ENCODE measurements at places on chromosomes 2 and 18.

GRCh38 chr18:79518028-79518682 is 122.4 kb downstream of the NFATC1 start:
- no peak for DNase-seq

DNA sequence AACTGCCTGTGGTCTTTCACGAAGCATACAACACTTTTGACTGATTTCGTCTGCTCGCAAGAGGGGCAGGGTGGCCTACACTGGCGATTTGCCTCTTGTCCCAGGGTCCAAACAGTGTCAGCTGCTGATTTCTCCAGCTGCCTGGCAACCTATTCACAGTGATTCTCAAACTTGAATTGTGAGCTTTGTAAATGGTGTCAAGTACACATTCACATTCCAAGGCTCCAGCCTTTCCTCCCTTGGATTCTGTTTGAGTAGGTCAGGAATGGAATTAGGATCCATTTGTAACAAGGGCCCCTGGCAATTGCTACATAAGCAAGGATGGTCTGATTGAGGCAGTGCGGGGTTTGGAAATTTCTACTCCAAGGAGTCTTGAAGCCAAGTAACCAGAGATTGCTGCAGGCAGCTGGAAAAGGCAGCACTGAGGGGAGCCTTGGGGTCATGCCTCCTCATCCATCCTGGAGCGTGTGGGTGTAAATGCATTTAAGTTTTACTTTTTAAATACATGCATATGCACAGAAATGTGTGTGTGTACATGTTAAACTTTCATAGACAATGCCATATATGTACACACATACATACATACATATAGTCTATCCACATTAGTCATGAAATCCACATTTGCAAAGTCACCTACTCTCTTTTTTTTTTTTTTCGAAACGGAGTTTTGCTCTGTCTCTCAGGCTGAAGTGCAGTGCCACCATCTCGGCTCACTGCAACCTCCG is 86.8 kb upstream of the UXS1 start:
- no peak for DNase-seq

GRCh38 chr2:17790536-17790935 is 25.7 kb upstream of the MSGN1 start:
- no peak for DNase-seq

GRCh38 chr18:73683409-73684238 is 464.0 kb downstream of the FBXO15 start:
- no peak for DNase-seq

- peak; percentile 44 for DNase-seq
These were observed 822 bp downstream of the UBE2E3 start for GRCh38 chr2:180980943-180981911.

DNA sequence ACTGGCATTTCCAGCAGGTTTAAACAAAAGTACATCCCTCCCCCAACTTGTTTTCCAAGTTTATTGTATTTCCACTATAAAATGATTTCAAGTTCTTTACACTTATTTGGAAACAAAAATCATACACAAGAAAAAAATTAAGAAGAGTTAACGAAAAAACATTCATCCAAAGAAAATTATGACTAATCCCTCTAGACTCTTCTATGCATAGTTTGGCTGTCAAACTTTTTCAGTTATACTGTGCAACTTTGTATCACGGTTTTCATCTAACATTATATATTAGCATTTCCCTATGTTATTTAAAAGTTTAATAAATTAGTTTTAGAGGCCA is 627 bp downstream of the WDCP start:
- no peak for DNase-seq

DNA sequence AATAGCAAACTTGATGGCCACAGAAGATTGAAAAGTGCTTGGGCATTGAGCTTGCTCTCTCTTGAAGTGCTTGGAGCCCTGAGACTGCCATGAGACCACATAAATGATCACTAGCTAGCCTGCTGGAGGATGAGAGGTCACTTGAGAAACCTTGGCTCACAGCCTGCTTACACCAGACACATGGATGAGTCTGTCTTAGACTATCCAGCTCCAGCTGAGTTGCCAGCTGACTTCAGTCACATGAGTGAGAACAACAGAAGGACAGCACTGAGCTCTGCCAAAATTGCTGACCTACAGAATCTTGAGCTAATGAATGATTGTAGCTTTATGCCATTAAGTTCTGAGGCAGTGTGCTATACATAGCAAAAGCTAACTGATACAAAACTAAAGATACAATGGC is 18.1 kb downstream of the NABP1 start:
- DNase-seq, result no peak

- DNase-seq, result no peak
These were observed 127.1 kb downstream of the DSC3 start for GRCh38 chr18:30915336-30915988.

DNA sequence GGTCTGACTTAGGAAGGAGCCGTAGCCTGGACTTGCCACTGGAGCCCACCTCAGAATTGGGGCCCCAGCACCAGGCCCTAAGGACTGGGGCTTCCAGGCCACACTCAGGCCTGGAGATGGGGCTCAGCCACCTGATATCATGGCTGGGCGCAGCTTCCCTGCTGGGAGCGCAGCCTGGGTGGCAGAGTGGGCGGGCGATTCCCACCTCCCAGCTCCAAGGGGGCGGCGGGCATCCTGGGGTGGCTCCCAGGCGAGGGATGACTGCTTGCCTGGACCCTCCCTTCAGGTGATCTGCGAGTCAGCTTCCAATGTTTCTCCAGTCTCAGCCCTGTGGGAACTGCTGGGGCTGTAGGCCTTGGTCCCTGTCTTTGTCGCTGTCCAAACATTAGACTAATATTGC is 20.1 kb downstream of the GPR35 start:
- no peak for DNase-seq

DNA sequence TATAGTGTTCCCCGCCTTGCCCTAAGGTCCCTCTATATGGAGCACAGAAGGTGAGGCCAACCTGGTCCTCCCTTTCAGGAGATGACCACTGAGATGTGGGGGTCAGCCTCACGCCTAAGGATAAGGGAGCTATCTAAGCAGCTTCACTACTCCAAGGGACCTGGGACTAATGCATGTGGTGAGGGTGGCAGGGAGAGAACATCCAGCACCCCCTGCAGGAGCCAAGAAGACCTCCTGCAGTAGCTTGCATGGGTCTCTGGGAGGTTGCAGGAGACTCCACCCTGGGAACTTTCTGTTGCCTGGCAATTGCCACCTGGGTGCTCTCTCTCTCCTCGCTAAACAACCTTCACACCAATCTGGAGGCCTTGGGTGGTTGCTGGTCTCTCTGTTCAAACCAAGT is 93.0 kb upstream of the KLHL29 start:
- no peak for DNase-seq

- no peak for DNase-seq
These were observed 436.3 kb downstream of the CMPK2 start for GRCh38 chr2:6429210-6429986.

DNA sequence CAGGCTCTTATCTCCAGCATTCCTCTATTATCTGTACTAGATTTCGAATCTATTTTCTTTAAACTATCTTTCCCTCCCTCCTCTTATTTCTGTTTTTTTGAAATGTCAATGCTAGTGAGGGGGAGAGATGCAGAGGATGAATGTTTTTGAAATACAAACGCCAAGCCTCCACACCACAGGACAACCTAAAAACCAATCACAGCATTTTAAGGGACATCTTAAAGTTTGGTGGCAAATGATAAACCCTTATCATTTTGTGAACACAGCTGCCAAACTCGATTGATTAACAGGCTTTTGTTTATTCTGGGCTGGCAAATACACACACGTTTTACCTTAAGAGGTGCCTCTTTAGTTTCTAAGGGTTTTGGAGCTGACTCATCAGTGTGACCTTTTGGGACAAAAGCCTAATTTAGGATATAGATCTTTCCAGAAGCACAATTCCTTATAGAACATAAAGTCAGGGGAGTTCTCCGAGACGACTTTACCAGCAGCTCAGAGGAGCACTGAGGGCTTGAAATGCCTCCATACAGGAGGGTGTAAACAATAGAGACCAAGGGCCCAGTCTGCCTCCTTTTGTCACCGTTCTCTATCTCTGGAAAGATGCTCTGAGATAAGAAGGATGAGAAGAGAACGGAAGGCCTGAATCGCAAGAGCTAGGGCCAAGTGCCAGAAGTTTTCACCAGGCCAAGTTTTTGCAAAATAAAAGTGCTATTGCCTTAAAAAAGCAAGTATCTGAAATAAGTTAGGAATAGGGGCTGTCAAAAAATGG is 4.2 kb upstream of the MEIS1 start:
- no peak for DNase-seq

DNA sequence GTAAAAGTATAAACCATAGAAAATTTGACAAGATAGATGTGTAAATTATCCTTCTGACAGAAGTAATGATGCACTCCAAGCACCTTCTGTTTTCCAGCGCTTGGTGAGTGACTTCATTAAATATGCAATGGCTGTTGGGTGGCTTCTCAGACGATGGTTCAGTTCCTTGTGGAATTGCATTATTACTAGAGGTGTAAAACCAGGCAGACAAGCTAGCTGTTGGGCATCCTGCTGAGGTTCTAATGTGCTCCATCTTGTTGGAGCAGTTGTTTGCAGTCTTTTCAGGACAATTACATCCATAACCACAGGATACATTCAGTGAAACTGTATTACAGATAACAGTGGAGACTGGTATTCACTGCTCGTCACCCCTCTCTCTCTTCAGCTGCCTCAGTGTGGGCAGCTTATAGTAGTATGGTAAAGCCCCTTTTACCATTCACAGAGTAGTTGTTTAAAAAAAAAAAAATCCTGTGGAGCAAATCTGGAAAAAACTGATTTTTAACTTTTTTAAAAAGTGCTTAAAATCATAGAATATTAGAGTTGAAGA is 143.5 kb downstream of the AGPS start:
- DNase-seq, result peak; percentile 18

DNA sequence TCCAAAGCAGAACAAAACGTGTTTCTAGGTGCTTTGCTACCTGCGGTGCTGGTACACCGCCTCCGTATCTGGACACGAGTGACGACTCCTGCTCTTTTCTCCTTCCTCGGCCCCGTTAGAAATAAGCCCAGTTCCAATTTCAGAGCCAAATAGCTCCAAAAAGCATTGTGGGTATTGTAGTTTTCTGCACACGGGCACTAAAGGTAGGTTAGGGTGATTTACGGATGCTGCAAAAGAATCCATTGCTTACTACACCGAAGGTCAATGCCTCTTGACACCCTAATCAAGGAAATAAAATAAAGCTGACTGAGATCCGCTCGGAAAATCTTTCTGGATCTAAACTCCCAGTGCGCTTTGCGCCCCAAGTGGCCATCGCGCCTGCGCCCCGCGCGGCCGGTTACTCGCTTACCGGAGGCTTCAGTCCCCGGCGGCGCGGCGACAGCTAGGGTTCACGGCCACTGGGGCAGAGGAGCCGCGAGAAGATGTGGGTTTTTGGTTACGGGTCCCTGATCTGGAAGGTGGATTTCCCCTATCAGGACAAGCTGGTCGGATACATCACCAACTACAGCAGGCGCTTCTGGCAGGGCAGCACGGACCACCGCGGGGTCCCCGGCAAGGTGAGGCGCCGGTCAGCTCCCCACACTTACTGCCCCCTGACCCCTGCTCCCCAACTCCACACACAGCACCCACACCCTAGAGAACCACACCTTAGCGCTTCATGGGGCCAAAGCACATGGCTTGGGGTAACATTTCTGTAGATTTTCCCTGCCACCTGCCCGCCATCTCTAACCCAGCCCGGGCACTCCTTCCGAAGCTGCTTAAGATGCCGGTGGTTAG is at the start of gene CHAC2:
TSS of gene CHAC2 (plus strand) at position 400 of the 837 bp plus-strand sequence. CDS start at position 483, 83 bp downstream.
- DNase-seq, result peak; percentile 85

DNA sequence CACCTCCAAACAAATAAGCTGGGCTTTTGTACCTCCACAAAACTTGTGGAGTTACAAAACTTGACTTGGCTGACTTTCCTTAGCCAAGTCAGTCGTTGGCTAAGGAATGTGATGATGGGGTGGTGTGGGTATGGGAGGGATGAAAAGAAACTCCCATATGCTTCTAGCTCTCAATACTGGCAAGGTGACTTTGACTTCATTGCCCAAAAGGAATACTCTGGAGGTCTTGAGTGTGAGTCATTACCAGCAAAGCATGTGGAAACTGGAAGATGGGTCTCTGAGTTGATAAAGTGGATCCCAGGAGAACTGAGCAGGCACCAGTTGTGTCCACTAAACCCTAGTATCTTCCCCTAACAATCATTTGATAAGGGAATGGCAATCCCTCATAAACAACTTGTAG is 226.7 kb downstream of the GULP1 start:
- DNase-seq, result no peak

- DNase-seq, result no peak
These were observed 89.3 kb upstream of the HAAO start for GRCh38 chr2:42881732-42882131.

DNA sequence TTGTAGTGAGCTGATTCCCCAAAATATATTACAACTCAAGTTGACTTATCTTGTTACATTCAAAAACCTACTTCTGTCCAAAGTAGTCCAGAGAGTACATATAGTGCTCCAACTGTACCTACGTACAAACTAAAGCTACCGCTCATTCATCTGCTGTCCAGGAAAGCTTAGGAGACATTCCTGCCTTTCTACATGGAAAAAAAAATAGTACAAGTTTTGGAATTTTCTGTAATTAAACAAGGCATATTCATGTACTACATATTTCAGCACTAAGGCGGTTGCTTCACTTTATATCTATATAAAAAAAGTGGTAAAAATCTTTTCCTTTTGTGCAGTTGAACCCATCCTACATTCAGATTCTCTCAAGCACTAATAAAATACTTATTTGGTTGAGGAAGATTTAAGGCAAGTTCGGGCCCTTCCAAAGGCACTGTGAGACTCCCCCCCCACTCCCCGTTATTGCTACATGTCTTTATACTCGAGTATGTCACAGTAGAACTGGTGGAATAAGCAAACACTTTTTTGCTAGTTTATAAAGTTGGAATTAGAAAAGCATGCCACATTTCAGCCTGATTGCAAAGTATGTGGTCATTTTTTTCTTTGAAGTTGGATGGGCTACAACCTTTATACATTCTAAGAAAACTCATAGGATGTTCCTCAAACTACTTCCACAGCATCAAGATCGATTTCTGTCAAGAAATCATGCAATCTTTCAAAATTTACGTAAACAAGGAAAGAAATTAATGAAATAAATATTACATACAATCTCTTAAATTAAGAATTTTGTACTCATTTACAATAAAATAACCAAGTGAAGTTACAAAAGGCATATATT is 3.7 kb downstream of the ZFP36L2 start:
- DNase-seq, result no peak

- no peak for DNase-seq
These were observed 1.5 kb downstream of the ARL5A start for GRCh38 chr2:151826737-151827157.

- DNase-seq, result no peak
These were observed 289.6 kb downstream of the PARD3B start for GRCh38 chr2:204834716-204835384.

DNA sequence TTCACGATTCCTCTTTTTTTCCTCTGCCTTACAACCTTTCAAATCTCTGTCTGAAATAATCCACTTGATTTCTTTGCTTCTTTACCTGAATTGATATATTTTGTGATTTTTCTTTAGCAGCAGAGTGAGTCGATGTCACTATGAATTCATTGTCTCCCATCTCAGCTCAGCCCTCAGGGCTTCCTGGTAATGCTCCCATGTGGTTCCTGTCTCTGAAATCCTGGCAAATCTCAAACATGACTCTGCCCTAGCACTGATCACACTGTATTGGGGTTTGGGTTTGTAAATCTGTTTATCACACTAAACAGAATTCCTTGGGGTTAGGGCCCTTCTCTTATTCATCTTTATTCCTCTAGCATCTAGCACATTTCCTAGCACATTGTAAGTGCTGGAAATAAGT is 43.0 kb upstream of the MSTN start:
- DNase-seq, result no peak

All from COR-L47 (cell line).